ENCODE measurements at places on chromosomes 11 and 22.
A peak's percentile ranks its signal among the peaks of the same experiment; 100 is the strongest.

GRCh38 chr22:35984183-35985175 is 44.1 kb downstream of the RBFOX2 start:
- DNase-seq, result no peak

GRCh38 chr11:25992294-25992693 is 339.6 kb upstream of the ANO3 start:
- no peak for DNase-seq

DNA sequence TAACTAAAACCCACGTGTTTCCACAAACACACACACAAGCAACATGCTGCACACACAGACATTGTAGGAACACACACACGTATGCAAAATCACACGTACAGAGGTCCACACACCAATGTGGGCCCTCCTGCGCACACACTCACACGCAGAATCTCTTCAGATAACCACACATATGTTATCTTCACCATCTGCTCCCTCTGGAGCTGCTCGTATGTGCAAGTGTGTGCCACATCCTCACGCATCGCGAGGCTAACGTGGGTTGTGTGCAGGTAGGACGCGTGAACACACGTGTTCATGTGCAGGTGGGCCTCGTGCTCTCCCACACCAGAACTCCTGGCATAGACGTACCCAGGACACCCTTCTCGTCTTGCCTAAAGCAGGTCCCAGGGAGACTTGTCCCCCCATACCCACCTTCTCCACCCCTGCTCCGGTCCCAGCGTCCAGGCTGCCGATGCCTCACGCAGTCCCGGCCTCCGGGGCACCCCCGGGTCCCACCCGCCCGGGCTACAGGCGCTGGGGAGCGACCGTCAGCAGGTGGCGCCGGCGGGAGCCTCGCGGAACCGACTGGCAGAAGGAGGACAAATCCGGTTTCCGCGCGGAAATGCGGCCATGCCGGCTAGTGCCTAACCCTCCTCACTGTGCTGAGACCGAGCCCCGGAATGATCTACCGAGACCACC is 10.3 kb upstream of the IGSF9B start:
- peak; percentile 79 for DNase-seq

DNA sequence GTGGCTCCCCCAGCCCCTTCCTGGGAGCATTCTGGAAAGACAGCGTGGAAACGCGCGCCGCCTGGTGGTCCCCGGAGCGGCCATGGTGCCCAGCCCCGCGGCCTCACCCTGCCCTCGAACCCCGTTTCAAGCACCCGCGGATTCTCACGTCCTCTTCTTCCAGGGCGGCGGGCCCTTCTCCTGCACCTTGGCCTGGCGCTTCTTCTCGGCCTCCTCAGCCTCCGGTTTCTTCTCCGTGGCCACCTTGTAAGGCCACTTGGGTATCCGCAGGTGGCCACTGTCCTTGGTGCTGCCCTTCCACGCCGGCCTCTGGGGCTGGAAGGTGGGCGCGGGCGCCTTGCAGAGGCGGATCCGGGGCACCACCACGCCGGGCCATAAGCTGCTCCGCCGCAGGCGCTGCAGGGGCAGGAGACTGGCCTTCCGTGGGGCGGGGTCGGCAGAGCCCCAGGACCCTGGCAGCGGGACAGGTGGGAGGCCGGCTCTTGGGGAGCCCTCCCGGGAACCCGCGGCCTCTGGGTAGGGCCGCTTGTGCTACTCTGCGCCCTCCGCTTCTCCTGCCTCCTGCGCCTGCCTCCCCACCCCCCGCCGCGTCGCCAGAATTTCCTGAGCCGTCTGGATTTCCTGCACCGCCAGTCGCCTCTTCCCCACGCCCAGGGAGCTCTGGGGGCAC is 83.4 kb downstream of the TRIM51G start:
- DNase-seq, result no peak

DNA sequence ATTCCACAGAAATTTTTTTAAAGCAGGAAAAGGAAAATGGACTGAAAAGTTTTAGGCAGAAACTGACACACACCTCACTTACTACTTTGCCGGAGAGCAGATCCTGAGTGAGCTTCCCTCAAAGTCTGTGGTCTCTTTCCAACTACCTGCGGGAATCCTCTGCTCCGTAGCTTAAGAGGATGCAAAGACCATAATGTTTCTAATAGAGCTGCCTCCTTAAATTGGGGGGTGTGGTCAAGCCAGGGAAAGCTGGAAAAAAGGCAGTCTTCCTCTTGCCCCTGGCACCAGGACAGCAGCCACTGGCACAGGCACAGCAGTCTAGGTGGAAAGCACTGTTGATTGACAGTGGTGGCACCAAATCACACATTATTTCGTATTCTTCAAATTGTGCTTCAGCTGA is at the start of gene ETS1:
Gene ETS1 (minus strand): TSS at position 144 of the 400 bp plus-strand sequence. CDS start 14,428 bp downstream, outside the sequence.
- no peak for DNase-seq

DNA sequence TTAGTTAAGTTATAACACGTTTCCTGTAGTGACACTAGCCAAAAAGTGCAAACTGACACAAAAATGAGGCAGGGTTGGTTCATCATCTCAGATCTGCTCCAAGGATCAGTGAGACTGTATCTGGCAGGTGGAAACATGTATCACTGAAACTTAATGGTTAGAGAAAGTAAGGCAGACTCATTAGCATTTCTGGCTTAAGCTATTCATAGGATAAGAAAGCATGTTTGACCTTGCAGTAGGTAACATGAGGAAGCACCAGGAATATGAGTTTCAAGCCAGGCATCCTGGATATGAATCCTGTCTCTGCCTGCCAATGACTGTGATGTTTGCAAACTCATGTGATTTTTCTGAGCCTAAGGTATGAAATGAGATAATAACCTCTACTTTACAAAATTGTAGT is 732.1 kb downstream of the NELL1 start:
- DNase-seq, result no peak

DNA sequence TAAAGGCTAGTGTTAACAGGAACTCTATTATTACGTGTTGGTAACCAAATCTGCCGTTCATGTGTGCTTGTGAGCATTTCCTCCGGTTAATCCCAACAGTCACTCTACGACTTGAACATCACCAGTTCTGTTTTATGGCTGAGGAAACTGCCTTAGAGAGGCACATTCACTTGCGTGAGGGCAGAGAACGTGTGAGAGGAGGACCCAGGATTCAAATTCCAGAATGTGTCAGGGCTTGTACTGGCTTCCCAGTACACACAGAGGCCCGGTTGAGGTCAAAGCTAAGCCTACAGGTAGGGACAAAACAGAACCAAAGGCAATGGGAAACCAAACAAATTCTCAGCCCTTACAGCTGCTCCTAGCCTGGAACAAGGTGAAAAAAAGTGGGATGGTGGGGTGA is 66.9 kb upstream of the TENM4 start:
- no peak for DNase-seq

DNA sequence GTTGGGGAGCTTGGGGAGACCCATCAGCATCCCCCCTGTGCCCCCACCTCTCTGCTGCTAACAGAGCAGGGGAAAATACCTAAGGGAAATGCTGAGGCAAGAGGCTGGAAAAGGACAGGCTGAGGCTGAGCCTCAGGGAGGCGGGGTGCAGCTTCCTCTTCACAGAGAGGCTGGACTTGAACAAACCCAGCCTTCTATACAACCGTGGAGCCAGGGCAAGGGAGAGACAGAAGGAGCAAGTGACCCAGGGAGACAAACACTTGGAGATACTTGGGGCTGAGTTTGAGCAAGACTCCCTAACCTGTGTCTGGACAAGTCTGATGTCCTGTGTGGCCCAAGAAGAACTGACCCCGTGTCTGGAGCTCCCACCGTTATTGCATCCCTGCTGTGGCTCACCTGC is at the start of gene SLCO2B1:
Gene SLCO2B1 (plus strand): TSS at position 229 of the 400 bp plus-strand sequence. CDS start 275 bp downstream, outside the sequence.
- no peak for DNase-seq

DNA sequence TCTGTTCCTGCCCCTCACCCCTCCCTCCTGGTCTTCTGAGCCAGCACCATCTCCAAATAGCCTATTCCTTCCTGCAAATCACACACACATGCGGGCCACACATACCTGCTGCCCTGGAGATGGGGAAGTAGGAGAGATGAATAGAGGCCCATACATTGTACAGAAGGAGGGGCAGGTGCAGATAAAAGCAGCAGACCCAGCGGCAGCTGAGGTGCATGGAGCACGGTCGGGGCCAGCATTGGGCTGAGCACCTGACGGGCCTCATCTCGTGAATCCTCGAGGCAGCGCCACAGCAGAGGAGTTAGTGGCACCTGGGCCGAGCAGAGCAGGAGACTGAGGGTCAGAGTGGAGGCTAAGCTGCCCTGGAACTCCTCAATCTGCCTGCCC is 941.8 kb downstream of the BRD1 start:
- peak; percentile 3 for DNase-seq

GRCh38 chr22:22925146-22925804 is 37.7 kb downstream of the IGLL5 start:
- no peak for DNase-seq

DNA sequence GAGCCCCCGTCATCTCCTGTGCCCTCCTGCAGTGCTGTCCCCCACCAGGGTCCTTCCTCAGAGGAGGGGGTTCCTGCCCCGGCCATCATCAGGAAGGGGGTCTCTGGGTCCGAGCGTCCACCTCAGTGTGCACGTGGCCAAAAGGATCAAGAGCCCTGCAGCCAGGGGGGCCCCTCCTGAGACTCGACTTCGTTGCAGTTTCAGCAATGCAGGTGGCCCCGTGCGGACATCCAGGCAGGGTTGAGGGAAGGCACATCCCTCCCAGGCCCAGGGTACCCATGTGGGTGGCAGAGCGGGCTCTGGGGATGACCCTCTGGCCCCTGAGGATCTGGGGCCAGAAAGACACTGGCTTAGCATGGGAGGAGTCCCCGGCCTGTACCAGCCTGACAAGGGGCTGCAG is 41.3 kb downstream of the LRP5 start:
- no peak for DNase-seq

GRCh38 chr11:118749429-118749828 is 41.5 kb downstream of the DDX6 start:
- no peak for DNase-seq

GRCh38 chr22:25200967-25201366 is 1.3 kb downstream of the CRYBB3 start:
- no peak for DNase-seq

GRCh38 chr22:24359452-24360120 is 67.8 kb upstream of the ADORA2A start:
- DNase-seq, result no peak

GRCh38 chr11:118961189-118961588 is 5.1 kb downstream of the UPK2 start:
- no peak for DNase-seq

GRCh38 chr11:60377401-60378136 is 763 bp upstream of the MS4A7 start:
- no peak for DNase-seq

GRCh38 chr11:44345781-44346180 is 35.8 kb upstream of the ALX4 start:
- DNase-seq, result no peak

DNA sequence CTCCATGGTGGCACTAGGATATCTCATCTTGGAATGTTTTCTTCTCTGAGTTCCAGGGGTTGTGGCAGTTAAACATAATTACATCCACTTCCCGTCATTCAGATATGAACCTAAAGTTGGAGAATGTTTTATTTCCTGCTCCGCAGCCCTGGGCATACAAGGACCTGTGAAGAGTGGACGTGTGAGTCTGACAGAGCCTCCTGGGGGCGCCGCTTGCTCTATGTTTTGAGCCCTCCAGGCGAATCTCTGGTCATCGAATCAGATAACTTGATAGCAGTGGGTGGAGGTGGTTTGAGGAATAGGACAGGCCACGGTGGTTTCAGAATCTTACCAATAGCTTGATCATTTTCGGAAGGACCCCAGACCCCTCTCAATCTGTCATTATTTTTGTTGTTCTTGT is 174.2 kb downstream of the NTM start:
- no peak for DNase-seq

GRCh38 chr11:5223686-5224085 is 3.2 kb downstream of the HBB start:
- DNase-seq, result no peak

- no peak for DNase-seq
Observed at GRCh38 chr11:107707807-107708206, 4.0 kb downstream of the SLN start.

DNA sequence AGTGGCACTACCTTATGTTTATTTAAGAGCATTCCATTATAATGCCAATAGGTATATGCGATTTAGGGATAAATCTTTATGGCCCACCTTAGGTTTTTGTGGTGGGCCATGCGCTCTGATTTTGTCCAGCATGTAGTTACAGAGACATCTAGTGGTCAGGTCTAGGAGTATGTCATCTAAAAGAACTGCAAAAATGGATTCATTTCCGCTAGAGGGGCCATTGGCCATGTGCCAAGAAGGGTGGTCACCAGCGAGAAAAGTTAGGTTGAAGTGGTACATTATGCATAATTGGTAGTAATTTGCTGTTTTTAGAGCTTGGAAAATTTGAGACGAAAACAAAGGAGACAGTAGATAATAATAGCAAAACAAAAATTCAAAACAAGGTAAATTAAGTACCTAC is 27.7 kb downstream of the LRRC4C start:
- DNase-seq, result no peak

DNA sequence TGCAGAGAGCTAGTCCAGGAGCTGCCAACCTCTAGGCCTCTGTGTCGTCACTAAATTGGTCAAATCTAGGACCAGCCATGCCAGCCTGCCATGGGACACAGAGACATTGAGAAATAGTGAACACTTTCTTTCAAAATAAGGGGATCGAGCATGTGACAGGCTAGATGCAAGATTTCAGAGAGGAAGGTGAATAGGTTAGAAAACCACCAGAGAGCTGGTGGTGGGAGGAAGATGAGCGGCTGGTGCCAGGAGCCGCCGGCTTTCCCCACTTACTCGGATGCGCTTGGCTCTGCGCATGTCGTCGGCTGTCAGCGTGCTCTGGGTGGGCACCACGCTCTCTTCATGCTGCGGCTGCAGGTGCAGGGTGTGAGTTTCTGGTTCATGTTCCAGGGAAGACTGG is 35.4 kb upstream of the NFRKB start:
- no peak for DNase-seq

DNA sequence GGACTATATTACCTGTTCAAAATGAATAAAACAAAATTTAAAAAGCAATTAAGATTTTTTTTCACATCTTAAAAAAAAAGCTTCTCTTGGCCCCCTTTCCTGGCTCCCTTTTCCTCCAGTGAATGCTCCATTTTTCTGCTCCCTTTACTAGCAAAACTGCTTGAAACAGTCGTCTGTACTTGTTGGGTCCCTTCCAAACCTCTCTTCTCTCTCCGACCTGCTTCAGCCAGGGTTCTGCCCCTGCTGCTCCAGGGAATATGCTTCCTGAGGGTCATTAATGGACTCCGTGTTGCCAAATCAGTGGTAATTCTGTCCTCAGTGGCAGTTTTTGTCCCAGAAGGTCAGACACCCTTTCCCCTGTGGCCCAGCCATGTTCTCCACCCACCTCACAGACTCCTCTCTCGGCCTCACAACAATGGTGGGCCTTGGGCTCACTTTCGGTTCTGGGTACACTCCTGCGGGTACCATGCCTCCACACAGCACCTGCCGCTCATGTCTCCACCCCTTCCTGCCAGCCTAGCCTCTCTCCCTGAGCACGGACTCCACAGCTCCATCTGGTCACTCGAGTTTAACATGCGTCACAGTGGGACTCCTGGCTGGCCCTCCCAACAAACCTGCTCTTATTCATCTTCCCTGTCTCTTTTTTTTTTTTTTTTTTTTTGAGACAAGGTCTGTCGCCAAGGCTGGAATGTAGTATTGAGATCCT is 7.8 kb upstream of the POLR3H start:
- no peak for DNase-seq

GRCh38 chr11:40160418-40160817 is 1299.0 kb downstream of the LRRC4C start:
- DNase-seq, result no peak

Data from activated T-cell treated with anti-CD3 and anti-CD28 coated beads, Interleukin-2, amount 50 U/mL, for 1 hour (primary cell).